ENCODE measurements at places on chromosomes 3 and 15.

- no peak for DNase-seq
These were observed 12.1 kb downstream of the SNAP23 start for GRCh38 chr15:42507514-42507913.

DNA sequence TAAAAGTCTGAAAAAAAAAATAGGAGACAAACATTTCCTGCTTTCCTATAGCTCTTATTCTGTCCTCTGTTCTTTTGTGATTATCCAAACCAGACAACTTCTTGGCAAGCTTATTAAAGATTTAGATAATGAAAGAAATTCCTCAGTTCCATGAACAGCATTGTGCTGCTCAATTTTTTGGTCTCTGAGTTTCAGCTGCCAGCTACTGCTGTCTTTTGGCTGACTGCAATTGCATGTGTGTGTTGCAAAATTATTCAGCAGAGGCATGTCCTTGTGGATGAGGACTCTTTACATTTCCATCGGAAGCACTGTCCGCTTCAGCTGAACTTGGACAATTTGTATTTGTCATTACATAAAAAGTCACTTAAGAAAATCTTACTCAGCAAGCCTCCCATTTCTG lies 397.3 kb upstream of the RASGRP1 start:
- DNase-seq = peak; percentile 10

DNA sequence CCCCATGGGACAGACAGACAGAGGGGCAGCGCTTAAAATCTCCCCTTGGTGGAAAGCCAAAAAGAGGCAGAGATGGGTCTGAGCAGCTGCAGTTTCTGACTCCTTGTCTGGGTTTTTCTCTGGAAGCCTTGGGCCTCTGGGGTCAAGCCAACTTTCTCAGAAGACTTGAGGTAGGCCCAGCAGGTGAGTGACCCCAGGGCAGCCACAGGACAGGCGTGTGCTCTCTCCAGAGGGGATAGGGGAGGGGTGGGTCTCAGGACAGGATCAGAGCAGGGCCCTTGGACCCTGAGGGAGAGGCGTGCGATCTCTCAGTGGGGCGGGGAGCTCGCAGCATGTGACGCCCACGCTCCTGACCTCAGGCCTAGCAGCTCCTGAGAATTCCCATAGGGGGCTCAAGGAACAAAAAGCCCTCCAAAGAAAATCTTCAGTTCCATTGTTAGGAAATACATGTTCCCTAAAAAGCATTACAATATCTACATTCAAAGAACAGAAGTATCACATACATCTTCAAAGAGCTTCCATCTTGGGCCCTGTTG lies 34.6 kb upstream of the DUSP7 start:
- no peak for DNase-seq

DNA sequence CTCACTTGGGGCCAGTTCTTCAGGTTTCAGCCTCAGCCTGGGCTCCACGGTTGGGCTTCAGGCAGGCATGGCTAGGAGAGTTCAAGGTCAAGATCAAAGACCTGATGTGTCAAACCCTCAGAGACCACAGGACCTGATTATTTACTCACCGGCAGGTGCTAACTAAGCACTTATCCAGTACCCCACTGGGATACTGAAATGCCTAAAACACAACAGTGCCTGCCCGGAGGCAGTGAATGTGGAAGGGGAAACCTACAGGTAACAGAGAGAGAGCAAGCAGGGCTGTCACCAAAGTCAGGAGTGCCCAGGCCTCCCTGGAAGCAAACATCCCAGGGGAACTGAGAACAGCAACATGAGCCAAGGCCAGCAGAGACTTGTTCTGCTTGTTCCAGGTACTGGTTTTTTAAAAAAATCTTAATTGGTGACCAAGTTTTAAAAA lies 6.7 kb downstream of the IDH2 start:
- DNase-seq = no peak

- DNase-seq = no peak
These were observed 398.9 kb upstream of the TPRG1 start for GRCh38 chr3:188772886-188773285.

DNA sequence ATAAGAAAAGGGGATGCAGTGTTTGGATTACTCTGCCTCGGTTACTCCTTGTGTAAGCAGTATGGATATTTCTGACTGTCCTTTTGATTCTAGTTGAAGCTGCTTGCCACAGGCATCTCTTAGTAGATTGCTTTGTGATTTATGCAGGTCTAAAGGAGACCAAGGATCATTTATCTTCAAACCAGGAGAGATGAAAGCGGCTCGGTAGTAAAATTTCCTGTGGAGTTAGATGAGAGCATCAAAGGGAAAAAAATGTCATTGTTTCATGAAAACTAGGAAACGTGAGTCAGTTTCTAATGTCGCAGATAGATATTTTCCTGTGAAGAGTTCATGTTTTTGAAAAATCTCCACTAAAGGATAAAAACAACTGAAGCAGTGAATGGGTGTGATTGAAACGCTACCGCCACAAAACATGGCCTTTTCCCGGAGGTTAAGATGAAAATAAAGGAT lies 254.0 kb upstream of the TBL1XR1 start:
- DNase-seq = no peak

DNA sequence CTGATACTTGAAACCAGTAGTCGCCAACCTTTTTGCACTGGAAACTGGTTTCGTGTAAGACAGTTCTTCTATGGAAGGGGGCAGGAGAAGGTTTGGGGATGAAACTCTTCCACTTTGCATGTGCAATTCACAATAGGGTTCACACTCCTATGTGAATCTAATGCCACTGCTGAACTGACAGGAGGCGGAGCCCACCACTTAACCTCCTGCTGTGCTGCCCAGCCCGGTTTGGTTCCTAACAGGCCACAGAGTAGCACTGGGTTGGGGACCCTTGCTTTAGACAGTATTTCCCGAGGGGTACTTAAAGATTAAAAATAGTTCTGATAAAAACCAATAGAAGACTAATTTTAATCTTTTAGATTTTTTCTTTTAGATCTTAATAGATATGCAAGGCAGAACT lies 11.1 kb downstream of the TFG start:
- no peak for DNase-seq

- no peak for DNase-seq
These were observed 54.6 kb upstream of the STXBP5L start for GRCh38 chr3:120853416-120853815.

- no peak for DNase-seq
These were observed 17.7 kb upstream of the AP4E1 start for GRCh38 chr15:50890751-50891150.

DNA sequence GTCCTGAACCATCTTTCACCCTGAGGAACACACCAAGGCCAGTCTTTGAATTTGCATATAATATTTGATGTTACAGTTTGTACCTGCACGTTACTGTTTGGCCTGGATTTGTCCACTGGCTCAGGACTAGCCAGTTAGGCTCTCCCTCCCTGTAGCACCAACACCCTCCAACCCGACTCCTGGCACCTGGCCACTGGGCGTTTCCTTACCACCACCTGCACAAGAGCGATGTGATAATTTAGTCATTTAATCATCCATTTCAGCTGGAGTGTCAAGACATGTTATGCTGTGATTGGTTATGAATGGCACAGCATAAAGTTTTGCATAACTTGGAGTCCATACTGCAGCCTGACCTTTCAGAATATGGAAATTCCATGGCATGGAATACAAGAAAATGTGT lies 242.4 kb downstream of the KCNMB2 start:
- no peak for DNase-seq

DNA sequence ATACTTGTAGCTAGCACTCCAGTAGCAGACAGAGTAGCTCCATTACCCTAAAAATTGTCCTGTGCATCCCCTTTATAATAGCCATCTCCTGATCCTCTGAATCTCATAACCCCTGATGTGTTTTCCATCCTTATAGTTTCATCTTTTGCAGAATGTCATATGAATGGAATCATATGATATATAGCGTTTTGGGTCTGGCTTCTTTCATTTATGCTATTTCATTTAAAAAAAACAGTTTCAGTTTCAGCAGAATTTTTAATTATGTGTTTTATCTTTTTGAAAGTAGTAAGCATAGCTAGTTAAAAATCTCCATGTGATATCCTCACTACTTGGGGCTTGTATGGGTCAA lies 132.7 kb downstream of the KLF13 start:
- no peak for DNase-seq

- DNase-seq = no peak
These were observed 15.6 kb downstream of the SNAP23 start for GRCh38 chr15:42511007-42511391.

GRCh38 chr15:63480441-63480821 lies 24.0 kb upstream of the USP3 start:
- DNase-seq = no peak

- no peak for DNase-seq
These were observed 68.7 kb upstream of the FURIN start for GRCh38 chr15:90799639-90800170.

DNA sequence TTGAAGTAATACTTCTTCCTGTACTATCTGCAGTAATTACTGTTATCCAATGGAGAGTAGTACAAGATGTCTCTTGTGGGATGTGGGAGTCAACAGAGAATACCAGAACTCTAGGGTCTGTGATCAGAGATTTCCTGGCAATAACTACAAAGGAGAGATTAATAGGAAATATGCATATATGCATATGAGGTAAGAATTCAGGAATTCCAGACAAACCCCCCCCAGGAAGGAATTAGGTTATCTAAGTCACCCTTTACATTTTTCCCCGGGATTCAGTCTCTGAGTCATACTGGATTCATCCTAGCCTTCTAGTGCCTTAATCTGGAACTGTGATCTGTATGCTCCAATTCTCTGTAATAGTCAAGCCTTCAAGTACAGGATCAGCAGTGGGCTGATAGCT lies 49.4 kb downstream of the GTF2E1 start:
- no peak for DNase-seq

DNA sequence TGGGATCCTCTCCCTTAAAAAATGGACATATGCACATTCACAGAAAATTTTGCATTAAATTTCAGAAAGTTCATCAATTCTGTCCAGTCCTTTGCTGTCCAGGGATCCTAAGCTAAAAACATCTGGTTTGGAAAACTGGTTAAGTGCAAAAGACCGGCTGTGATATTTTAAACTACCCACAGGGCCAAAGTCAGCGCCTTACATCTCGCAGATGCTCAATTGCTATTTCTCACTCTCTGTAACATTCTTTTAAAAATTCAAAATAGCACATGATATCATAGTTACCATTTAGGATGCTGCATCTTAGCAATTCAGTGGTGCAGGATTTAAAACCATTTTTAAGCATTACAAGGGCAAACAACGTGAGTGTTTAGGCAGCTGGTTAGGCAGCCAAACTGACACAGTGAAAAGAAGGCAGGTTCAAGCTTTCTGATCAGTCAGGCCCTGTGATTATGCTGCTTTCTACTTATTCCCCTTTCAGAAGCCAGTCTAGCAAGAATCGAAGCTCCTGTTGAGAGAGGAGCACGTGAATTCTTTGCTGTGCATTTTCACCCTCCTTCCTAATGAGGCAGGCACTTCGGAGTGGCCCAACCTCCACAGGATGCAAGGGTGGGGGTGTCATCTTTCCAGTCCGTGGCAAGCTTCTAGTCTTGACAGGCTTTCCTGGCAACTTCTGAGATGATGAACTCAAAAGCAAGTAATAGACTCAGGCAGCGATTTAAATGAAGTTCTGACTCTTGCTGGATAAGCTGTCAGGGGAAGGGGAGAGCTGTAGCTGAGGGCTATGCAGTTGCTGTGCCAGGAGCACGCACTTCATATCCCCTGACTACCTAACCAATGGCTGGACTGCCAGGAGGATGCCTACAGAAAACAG lies 8.8 kb downstream of the PRICKLE2 start:
- DNase-seq = no peak

DNA sequence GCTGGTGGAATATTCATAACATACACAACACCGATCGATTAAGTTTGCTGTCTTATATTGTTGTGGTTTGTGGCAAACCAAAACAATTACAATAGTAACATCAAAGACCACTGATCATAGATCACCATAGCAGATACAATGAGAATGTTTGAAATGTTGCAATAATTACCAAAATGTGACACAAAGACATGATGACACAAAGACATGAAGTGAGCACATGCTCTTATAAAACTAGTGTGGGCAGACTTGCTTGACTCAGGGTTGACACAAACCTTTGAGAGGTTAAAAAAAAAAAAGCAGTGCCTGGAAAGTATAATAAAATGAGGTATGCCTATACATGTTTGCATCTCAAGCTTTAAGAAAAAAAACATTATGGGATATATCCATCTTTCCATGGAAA lies 130.3 kb downstream of the NR1I2 start:
- DNase-seq = no peak
